Right lobe of liver (tissue), 6 donors: ENCODE measurements at places on chromosomes 16 and 17. TPM values are rescaled to one million over a fixed set of nuclear protein-coding genes. Genes with fewer than 3 reads are reported as not detected.

Gene GUCY2D
- not detected for total RNA-seq

Gene CCL17
- not detected for total RNA-seq

Gene SAP30BP
- 28.4 TPM for total RNA-seq

- H3K27me3 ChIP-seq: no peaks in the 10 kb centered on the region
- H3K36me3 ChIP-seq: no peaks in the 10 kb centered on the region
- H3K4me1 ChIP-seq: peaks cover 47% of the 10 kb centered on the region
- peak; percentile 92 for DNase-seq
Observed at GRCh38 chr17:21286066-21286770, 1.7 kb downstream of the MAP2K3 start.

DNA sequence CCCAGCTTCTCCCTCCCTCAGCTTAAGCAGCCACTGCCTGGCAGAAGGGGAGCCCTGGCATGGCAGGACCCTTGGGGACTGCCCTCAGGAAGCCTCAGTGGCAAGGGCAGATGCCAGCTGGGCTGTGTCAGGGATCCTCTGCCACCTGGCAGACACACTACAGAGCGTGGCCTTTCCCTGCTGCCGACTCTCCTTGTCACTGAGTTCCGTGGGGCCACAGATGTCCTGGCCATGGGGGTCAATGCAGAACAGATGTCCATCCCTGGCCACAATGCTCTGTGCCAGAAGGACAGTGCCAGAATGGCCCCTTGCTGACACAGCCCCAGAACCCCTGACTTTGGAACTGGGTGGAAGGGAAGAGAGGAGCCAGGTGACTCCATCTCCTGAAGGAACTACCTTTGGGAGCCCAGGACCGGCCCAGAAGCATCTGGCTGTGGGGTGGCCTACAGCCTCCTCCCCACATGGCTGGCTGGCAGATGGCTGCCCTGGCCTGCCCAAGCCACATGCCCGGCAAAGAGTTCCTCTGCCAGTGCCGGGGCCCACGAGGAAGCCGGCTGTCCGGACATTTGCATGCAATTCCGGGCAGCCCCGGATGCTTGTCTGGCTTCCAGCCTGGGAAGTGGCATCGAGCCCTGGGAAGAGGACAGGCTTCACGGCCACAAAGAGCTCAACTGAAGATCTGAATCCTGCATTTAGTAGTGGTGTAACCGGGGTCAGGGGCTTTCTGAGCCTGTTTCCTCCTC, 24.1 kb downstream of the NPTX1 start:
- no peak for DNase-seq
- H3K27me3 ChIP-seq: no peaks in the 10 kb centered on the region
- no peaks in the 10 kb centered on the region for H3K36me3 ChIP-seq
- no peak overlapping the region for H3K27ac ChIP-seq
- peaks cover 5% of the 10 kb centered on the region for H3K4me1 ChIP-seq

DNA sequence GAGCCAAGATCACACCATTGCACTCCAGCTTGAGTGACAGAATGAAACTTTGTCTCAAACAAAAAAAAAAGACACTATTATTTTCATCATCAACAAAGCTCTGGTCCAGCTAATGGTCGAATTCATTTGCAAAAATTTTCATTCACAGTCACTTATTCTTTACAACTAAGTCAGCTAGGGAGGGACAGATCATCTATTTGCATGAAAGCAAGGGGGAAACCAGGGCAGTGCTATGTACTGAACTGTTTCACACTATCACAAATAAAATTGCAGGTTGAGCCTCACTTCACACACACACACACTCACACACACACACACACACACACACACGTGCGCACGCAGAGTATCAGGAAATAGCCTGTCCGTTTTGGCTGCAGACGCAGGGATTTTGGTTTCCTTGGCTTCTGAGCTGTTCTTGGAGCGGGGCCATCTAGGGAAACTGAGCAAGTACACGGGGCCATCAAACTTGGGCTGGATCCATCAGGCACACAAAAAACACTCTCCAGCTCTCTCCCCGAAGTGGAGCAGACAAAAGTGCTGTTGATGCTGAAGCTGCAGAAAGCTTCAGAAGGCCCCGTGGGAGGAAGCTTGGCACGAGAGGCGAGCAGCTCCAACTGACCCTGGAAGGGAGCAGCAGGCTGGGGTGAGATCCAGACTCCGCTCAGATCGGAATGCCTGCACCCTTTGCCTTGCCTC, 44.3 kb upstream of the HELZ start:
- no peaks in the 10 kb centered on the region for H3K36me3 ChIP-seq
- H3K4me3 ChIP-seq: no peak overlapping the region

GRCh38 chr16:23482778-23483177, 27.5 kb downstream of the GGA2 start:
- no peak overlapping the region for H3K4me3 ChIP-seq
- H3K4me1 ChIP-seq: no peaks in the 10 kb centered on the region
- H3K27ac ChIP-seq: no peak overlapping the region
- H3K27me3 ChIP-seq: no peaks in the 10 kb centered on the region
- no peak for DNase-seq
- H3K36me3 ChIP-seq: peaks cover 5% of the 10 kb centered on the region

GRCh38 chr16:17369421-17370222, 101.1 kb downstream of the XYLT1 start:
- no peak overlapping the region for H3K4me3 ChIP-seq
- H3K36me3 ChIP-seq: no peaks in the 10 kb centered on the region
- peak overlapping the region; percentile 24 for H3K27ac ChIP-seq
- no peaks in the 10 kb centered on the region for H3K4me1 ChIP-seq
- H3K27me3 ChIP-seq: no peaks in the 10 kb centered on the region

- peak overlapping the region; percentile 58 for H3K4me3 ChIP-seq
- peak overlapping the region; percentile 36 for H3K27ac ChIP-seq
- DNase-seq: peak; percentile 93
- no peaks in the 10 kb centered on the region for H3K36me3 ChIP-seq
Observed at GRCh38 chr16:1378804-1379303, 27.1 kb downstream of the GNPTG start.

DNA sequence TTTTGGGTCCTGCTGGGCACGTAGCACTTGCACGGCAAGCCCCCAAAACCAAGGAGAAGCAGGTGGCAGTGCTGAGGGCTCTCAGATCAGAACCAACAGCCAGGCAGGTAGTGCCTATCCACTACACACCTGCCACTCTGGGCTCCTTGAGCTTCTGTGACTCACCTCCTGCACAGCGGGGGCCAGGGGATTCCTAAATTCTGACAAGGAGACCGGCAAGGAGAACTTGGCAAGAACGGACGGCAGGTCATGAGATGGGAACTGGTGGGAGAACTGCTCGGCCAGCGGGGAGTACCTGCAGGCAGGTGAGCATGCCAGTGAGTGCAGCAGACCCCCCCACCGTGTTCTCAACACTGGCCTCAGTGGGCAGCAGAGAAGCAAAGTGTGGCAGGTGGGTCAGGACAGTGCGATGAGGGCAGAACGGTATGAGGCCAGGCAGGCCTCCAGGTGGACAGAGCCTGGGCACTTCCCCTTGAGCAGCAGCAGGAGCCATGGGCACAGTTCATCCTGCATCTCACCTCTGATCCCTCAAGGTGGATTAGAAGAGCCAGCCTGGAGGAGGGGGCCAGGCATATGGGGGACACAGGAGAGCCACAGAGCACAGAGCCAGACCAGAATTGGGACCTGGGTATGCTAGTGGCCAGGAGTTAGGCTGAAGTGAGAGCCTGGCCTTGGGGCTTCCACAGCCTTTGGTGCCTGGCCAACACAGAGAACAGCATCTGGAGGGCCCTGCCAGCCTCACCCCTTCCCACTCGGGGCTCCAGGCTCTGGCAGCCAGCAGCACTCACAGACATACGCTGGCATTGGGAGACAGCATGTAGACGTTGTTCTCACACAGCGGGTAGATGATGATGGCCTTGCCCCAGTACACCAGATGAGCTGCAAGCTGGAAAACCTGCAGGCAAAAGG, 14.7 kb downstream of the MPG start:
- H3K4me1 ChIP-seq: no peaks in the 10 kb centered on the region
- peaks cover 15% of the 10 kb centered on the region for H3K36me3 ChIP-seq
- no peak overlapping the region for H3K4me3 ChIP-seq
- DNase-seq: no peak
- H3K27me3 ChIP-seq: no peaks in the 10 kb centered on the region

DNA sequence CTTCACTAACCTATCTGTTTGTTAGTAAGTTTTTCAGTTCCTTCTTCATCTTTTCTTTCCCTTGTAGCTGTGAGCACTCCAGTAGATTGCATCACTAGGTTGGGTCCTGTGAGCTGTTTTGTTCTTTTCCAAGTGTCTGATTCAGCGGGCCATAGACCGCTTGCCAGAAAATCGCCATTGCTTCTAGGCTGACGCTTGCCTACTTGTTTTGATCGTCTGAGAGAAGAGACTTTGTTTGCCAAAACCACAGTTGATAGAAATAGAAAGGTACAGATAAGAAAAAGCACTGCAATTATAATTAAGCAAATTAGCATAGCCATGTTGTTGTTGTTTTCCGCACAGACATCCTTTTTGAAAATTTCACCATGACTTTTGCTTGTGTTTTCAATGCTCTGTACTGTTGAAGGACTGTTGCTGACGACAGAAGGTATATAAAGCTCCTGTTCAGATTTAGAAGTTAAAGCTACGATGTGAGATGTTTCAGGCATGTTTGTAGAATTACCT, 3.1 kb downstream of the EVI2A start:
- no peak overlapping the region for H3K4me3 ChIP-seq
- H3K4me1 ChIP-seq: no peaks in the 10 kb centered on the region
- no peaks in the 10 kb centered on the region for H3K27me3 ChIP-seq

- no peaks in the 10 kb centered on the region for H3K27me3 ChIP-seq
- DNase-seq: no peak
- peak overlapping the region; percentile 16 for H3K4me3 ChIP-seq
- H3K4me1 ChIP-seq: no peaks in the 10 kb centered on the region
Observed at GRCh38 chr16:56675685-56676210, 6.1 kb downstream of the MT1H start.

- H3K4me3 ChIP-seq: no peak overlapping the region
- no peak for DNase-seq
- peaks cover 39% of the 10 kb centered on the region for H3K4me1 ChIP-seq
Observed at GRCh38 chr17:57097832-57098421, 12.9 kb downstream of the AKAP1 start.

DNA sequence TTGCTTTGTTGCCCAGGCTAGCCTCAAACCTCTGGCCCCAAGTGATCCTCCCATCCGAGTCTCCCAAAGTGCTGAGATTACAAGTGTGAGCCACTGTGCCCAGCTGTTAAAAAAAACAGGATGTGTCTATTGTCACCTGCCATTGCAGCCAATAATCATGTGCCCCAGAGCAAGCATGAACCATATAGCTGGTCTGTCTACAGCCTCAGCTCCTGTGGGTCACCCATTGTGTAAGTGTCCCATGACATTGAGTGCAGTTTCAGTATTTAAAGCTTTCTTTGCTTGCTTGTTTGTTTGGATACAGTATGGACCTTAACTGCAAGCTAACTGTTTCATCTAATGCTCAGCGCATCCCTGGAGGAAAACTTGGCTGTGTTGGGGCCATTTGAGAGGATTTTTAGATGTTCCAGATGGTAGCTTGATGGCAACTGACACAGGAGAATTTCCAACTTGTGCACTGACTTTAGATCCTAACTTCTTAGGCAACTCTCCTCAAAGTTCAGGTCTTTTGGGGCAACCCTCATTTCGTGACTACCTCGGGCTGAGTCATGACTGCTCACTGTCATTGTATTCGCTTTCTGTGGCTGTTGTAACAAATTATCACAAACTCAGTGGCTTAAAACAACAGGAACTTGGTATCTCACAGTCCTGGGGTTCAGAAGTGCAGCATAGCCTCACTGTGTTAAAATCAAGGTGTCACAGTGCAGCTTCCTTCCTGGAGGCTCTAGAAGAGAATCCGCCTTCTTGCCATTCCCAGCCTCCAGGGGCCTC, 30.3 kb upstream of the ADORA2B start:
- H3K4me3 ChIP-seq: no peak overlapping the region
- no peak for DNase-seq
- no peak overlapping the region for H3K27ac ChIP-seq
- no peaks in the 10 kb centered on the region for H3K27me3 ChIP-seq

DNA sequence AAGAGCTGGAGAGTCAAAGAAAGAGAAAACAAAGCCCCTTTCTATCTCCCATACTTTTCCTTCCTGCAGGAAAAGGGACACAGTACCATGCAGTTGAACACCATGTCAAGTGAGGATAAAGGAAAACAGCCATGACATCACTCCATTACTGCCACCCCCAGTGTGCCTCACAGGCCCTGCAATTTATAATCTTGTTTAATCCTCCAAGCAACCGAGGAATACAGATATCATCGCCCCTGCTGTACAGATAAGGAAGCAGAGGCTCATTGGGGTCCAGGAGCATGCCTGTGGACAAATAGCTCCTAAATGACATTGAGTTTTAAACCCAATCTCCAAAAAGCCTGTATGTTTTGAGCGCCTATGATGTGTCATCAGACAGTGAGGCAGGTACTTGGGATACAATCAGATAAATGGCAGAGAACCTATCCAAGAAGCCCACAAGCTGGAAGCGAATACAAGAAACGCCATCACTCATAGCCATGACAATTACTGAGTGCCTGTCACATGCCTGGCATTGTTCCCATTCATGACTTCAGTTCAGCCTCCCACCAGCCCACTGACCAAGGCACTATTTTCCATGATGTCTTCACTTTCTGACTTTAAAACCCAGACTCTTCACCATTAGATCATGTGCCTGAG, 45.5 kb downstream of the CPPED1 start:
- no peak overlapping the region for H3K4me3 ChIP-seq
- H3K27ac ChIP-seq: peak overlapping the region; percentile 50
- H3K4me1 ChIP-seq: peaks cover 41% of the 10 kb centered on the region
- no peaks in the 10 kb centered on the region for H3K27me3 ChIP-seq
- no peaks in the 10 kb centered on the region for H3K36me3 ChIP-seq

DNA sequence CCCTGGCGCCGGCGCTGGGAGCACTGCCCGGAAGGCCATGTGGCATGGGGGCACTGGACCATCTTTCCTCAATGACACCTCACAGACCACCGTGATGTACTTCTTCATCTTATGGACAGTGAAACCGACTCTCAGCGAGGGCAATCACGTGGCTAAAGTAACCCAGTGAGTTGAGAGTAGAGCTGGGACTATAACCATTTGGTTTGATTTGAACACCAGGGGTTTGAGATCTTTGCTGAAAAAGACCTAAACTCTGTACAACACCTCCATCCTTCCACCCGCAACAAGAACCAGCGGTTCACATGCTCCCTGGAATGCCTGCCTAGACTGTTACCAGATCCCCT, 3.3 kb downstream of the ITGA2B start:
- peaks cover 6% of the 10 kb centered on the region for H3K27me3 ChIP-seq
- H3K4me1 ChIP-seq: no peaks in the 10 kb centered on the region
- no peak for DNase-seq
- no peak overlapping the region for H3K27ac ChIP-seq
- no peaks in the 10 kb centered on the region for H3K36me3 ChIP-seq

DNA sequence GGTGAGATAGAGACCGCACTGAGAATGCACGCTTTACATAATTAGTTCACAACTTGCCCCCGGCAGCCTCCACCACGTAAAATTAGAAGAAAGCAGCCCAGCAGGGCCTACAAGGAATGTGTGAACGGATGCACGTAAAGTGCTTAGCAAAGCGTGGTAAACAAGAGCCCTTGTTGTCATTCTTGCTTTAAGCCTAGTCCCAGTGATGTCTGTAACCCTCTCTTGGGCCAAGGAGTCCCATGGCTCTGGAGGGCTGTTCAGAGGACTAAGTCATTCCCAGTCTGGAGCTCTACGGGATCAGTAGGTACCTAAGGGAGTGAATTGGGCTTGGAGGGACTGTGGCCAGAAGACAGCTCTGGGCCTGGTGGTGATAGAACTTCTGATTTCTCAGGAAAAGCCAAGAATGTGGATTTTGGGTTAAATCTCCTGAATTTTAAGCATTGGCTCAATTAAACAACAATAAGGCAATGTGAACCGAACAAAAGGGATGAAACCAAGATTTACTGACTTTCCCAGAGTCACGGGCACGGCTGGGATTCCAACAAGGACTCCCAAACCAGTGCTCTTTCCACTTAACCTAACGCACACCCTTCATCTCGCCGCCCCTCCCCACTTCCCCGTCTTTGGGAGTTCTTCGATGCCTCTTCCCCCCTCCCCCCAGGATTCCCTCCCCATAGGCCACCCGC, 775 bp upstream of the CHP2 start:
- H3K36me3 ChIP-seq: no peaks in the 10 kb centered on the region
- H3K27me3 ChIP-seq: peaks cover 10% of the 10 kb centered on the region
- DNase-seq: no peak
